Sciatic nerve (tissue), 2 donors: ENCODE measurements at places on chromosomes 6 and 20. TPM values are rescaled to one million over a fixed set of nuclear protein-coding genes. Genes with fewer than 3 reads are reported as not detected.

KIF25 gene
- 1.6 TPM for total RNA-seq

CGA gene
- not detected for total RNA-seq

DNA sequence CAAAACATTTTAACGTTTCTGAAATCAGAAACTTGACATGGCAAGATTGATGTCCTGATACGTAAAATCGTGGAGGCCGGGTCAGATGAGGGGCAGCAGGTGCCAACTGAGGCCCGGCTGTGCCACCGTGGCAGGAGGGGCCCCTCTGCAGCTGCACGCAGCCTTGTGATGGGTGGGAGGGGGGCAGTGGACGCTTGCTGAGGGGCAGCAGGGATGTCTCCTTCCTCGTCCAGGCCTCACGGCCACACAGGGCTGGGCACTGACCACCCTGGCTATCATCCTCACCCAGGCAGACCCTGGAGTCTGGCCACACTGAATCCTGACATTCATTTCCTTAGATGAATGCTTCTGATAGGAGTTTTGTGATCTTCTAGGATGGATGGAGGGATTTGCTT is 114.7 kb downstream of the ERMARD start:
- DNase-seq = no peak

DNA sequence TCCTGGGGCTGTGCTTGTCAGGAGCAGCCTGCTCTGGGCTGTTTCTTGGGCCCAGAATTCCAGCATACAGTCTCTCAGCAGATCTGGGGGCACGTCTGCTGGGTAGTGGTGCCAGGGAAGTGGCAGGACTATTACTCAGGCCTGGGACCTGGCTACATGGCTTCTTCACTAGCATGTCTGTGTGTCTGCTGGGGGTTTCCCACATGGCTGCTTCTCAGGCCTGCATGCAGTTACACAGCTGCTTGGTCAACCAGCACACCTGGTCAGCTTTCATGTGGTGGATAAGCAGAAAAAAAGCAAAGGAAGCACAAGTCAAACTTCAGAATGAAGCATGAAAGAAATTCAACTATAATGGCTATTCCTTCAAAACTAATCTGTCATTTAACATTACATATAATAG is 316.2 kb upstream of the NOX3 start:
- no peak for DNase-seq

DNA sequence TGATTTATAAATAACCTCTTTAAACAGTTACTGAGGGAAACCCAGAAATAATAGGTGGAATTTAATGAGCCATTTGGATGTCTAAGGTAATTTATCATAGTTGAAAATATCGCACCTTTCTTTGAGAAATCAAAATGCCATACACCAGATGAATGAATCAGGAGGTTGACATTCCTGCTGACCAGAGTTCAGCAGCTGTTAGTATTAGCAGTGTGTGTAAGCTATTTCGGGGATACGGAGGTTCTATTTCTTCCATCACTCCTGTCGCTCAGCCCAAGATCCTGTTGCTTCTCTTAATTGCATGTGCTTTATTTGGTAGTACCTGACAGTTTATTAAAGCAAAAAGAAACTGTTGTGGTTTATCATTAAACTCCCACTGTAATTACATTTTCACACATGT is 67.1 kb downstream of the HDGFL1 start:
- no peak for DNase-seq
